Stimulated activated CD4-positive, alpha-beta T cell treated with anti-CD3 and anti-CD28 coated beads, Interleukin-4, amount 100 ng/mL, for 24 hours (primary cell): ENCODE measurements at places on chromosomes 3 and 15.

DNA sequence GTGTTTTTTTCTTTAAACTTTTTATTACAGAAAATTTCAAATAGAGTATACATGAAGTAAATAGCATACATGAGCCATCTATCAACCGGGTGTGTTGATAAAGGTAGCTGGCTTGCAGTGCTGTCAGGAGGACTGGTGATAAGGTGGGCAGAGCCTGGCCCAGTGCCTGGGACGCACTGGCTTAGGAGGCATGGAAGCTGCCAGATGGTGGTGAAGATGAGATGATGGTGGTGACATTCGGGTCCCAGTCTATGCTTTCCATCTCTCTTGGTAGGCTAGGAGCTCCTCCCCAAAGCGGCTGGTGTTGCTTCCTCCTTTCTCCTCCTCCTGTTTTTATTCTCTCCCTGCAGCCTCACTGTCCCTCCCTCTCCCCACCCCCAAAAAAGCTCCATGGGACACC lies 101.7 kb downstream of the ADCY5 start:
- DNase-seq, result no peak

- DNase-seq, result no peak
Measured at GRCh38 chr3:78911394-78911793, 856.4 kb downstream of the ROBO1 start.

DNA sequence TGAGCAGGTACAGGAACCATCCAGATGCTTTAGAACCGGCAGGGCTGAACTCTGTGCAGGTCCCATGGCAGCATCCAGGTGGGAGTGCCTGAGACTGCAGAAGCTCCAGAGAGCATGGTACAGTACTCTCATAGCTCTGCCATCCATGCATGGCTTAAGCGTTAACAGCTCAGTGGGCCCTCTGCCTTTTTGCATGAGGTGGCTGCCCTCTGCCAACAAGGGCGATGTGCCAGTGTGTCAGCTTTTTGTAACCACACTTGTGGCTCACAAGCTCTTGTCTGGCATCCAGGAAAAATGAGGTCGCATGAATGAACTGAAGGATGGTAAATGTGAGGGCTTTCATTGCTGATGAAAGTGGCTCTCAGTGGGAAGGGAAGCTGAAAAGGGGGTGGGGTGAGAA lies 950.1 kb downstream of the DIPK2A start:
- no peak for DNase-seq

GRCh38 chr3:157746391-157746790 lies 243.2 kb upstream of the VEPH1 start:
- no peak for DNase-seq

- DNase-seq, result no peak
Measured at GRCh38 chr3:72052841-72053409, 268.0 kb upstream of the PROK2 start.

GRCh38 chr3:75248974-75249373 lies 415.2 kb upstream of the FRG2C start:
- DNase-seq, result no peak

GRCh38 chr15:71225851-71226250 lies 110.6 kb downstream of the THSD4 start:
- DNase-seq, result no peak

GRCh38 chr3:181739628-181740027 lies 27.9 kb downstream of the SOX2 start:
- no peak for DNase-seq

GRCh38 chr3:59473636-59474035 lies 423.8 kb upstream of the CFAP20DC start:
- no peak for DNase-seq

- no peak for DNase-seq
Measured at GRCh38 chr15:64149893-64150578, 1.5 kb upstream of the SNX22 start.

GRCh38 chr3:123642182-123642956 lies 57.5 kb upstream of the HACD2 start:
- DNase-seq, result peak; percentile 49

GRCh38 chr15:71143373-71144310 lies 28.4 kb downstream of the THSD4 start:
- DNase-seq, result no peak

- no peak for DNase-seq
Measured at GRCh38 chr3:59056706-59057105, 6.9 kb upstream of the CFAP20DC start.

DNA sequence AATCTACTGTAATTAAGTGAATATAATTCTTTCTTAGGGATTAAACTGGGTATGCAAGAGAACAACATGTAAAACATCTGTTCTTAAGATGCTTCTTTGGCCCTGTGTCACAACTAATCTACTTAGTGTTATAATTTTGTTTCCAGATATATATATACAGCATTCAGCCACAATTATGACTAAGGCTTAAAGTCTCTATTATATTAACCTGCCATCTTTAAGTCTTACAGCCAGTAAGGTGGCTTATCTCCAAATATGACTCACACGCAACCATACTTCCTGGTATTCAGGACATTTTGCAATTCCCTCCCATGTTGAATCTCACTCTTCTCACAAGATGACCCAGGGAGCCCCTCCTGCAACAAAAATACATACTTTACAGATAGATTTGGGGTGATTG lies 6.6 kb upstream of the KBTBD8 start:
- DNase-seq, result no peak
